ENCODE measurements at places on chromosomes 1 and 21.

DNA sequence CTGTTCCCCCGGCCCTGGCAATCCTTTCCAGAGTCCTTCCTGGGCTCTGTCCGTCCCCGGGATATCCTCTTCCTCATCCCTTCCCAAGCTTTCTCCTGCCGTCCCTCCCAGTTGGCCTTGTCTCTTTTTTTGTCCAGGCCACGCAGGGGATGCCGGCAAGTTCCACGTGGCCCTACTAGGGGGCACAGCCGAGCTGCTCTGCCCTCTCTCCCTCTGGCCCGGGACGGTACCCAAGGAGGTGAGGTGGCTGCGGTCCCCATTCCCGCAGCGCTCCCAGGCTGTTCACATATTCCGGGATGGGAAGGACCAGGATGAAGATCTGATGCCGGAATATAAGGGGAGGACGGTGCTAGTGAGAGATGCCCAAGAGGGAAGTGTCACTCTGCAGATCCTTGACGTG, 13.4 kb upstream of the SVBP start:
- no peak for DNase-seq

DNA sequence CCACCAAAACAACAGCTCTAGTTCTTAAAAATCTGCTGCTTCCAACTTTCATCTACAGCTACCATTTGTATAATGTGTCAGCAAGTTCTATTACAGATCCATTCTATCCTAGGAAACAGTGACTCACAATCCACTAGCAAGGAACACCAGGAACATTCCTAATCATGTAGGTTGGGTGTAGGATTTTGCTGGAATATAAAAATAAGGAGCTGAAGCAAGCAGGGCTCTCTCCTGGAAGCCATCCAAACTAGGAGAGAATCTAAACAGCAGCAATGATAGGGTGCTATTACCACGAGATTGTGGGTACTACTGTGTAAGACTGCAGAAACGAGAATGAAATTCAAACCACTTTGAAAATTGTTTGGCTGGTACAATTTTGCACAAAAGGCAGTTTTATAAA, 135.0 kb downstream of the PTPN14 start:
- no peak for DNase-seq

DNA sequence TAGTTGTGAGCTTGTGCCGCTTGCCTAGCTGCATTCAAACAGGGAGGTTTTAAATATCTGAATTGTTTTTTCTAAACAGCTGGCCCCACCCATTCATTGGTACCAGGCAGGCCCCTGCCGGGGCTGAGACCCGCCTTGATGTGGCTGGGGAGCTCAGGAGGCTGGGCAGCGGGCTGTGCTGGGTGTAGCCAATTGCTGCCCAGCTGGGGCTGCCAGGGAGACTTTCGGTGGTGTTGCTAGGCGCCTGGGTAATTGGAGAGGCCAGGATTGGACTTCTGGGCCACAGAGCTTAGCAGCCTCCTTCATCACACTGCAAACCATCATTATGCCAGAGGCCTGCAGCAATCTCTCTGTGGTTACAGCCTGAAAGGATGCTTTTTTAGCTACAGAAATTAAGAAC, 12.2 kb downstream of the RHBDL2 start:
- no peak for DNase-seq

GRCh38 chr1:201726700-201727099, 102.3 kb upstream of the IPO9 start:
- DNase-seq: no peak

GRCh38 chr1:199264911-199265310, 626.1 kb downstream of the PTPRC start:
- DNase-seq: no peak

DNA sequence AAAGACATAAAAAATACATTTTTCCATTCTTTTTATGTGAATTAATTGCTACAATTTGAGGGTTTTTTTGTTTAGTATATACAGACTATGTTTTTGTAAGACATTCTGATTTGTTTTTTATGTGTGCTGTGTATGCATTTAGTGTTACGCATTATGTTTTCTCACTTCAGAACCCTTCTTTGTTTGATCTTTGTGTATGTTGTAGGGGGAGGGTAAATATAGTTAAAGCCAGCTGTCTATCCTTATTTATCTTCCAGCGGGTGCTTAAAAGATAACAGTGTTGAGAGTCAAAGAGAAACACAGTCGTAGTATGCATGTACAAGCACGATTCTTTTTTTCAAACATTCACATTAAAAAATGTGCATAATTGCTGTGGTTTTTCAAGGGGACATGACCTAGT, 97.5 kb upstream of the KIAA1614 start:
- DNase-seq: no peak
